ENCODE measurements at places on chromosomes 3 and 15.

- DNase-seq = no peak
Measured at GRCh38 chr3:24867783-24868182, 373.1 kb upstream of the THRB start.

- no peak for DNase-seq
Measured at GRCh38 chr3:123081718-123082369, 15.0 kb downstream of the PDIA5 start.

DNA sequence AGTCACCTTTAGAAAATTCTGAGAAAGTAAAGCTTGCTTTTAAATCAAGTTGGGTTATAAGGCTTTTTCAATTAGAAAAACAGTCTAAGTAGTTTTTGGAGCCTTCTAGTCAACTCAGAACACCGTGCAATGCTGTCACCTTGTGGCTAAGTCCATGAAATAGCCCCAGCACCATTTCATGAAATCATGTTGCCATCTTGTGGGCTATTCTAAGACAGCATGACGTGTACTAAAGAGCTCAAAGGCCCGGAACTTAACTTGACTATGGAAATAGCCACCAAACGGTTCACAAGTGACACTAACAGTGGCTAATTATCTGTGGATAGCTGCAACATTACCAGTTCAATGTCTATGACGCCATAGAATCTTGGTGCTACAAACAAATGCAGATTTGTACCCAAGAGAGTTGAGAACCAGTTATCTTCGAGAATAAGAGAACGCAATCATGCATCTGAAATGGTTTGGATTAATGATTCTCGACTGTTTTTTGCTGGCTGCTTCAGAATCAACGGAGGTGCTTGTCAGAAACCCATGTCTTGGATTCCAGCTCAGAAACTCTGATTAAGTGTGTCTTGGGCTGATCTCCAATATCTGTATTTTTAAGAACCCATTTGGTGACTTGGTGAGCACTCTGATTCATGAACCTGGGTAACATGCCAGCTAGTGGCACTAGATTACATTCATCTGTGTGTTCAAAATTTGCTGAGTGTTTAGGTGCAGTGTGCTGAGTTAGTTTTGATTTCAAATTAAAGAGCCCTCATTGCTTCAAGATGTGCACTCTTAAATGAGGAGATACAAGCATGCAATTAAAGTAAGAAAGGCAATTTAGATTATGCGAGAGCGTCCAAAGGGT is 111.2 kb upstream of the MCTP2 start:
- DNase-seq = no peak

- DNase-seq = no peak
Measured at GRCh38 chr3:72095521-72095920, 310.6 kb upstream of the PROK2 start.

- DNase-seq = no peak
Measured at GRCh38 chr3:29195056-29195455, 85.8 kb upstream of the RBMS3 start.

- DNase-seq = no peak
Measured at GRCh38 chr3:43461345-43461744, 160.5 kb downstream of the ANO10 start.

DNA sequence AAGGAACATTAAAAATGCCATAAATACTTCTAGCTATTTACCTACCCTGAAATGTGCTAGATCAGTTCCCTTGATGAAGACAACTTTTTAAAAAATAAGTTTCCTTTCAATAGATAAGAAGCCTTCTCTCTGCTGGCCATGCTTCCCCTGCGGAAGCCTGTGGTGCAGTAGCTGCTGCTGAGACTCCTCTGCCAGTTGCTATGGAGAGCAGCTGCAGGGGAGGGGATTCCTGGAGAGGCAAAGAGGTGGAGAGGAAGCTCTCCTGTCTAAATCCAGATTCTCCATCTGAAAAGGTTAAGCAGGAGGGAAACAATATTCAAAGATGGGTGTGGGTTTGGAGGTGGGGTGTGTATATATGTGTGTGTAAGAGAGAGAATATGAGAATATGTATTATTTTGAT is 69.8 kb upstream of the BFSP2 start:
- no peak for DNase-seq

DNA sequence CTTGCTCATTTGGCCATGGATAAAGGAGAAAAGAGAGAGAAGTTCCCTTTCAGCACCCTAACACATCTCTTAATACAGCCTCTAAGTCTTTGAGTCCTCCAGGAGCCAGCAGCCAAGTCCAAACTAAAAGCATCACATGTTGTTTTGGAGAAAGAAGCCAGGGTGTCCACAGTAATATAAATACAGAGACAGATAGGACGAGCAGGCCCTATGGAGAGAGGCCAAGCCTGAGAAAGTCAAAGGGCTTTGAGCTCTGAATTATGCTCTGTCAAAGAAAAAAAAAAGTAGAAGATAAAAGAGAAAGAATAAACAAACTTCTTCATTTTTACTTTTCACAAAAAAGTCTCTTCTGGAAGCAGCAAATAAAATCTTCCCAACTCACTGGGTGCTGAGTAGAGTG is 92.4 kb upstream of the THBS1 start:
- no peak for DNase-seq

DNA sequence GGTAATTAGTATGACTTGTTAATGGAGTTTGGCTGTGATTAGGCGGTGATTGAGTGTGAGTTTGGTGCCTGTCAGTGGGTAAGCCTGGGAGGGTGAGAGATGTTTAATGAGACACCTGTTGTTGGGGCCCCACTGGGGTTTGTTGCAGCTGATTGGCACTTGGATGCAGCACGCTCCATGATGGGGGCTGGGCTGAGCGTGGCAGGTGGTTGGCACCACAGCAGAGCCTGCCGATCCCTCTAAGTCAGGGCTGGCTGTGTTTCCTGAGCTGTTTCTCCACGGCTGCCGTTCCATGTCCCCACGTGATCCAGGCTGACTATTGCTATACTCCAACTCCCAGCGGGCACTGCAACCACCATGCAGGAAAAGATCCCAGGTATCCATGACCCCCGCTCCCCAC is 93.5 kb upstream of the ARRDC4 start:
- DNase-seq = no peak

GRCh38 chr3:180447136-180447535 is 154.8 kb upstream of the TTC14 start:
- DNase-seq = no peak

- no peak for DNase-seq
Measured at GRCh38 chr15:69795601-69796000, 302.1 kb downstream of the TLE3 start.

DNA sequence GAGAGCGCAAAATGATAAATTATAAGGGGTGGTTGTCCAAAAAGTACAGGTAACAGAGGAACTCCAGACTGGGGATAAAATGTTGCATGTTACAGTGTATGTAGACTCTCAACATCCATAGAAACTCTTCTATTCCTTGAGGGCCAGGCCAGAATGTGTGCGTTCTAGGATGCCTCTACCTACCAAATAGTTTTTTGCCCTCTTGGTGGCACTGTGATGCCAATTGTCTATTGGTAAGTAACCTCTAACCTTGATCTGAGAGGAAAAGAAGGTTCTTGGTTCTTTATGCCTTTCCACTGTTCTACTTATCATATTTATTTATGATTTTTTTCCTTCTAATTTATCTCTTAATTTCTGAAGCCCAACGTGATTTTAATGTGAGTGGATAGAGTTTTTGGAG is 424.6 kb downstream of the GRM7 start:
- DNase-seq = no peak

DNA sequence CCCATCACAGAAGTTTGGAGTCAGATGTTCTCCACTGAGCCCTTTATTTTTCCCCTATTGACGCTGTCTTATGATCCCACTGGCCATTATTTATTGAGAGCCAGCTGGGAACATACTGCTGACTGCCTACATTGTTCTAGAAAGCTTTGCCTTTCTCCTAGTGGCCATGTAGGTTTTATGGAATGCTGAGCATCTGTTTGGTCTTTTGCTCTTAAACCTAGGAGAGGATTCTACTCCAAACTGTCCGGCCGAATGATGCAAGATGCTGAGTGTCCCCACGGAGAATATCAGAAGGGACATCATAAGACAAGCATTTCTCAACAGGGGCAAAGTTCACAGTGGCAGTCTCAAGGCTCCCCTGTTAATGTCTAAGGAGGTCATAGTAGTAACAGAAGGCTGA is 171.4 kb downstream of the ARRDC4 start:
- DNase-seq = no peak

- no peak for DNase-seq
Measured at GRCh38 chr3:48678056-48678455, 7.7 kb downstream of the NCKIPSD start.

DNA sequence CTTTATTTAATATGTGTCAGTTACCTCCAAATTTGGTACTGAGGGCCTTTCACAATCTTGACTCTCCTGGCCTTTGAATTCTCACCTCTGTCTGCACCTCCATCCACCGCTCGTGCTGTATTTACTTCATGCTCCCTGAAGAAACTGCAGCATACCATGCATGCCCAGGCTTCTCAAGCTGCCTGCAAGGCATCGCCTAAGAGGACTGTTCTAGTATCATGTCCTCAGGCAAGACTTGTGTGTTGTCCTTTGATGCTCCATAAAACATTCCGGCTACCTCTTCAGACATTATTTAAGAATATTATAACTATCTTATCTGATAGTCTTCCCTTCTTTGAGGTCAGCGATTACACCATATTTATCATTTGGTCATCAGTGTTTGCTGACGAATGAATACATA is 682.5 kb downstream of the NR2F2 start:
- no peak for DNase-seq

- no peak for DNase-seq
Measured at GRCh38 chr3:107308716-107309115, 68.5 kb upstream of the CCDC54 start.

GRCh38 chr3:131007256-131007655 is 19.4 kb downstream of the ASTE1 start:
- DNase-seq = no peak

- DNase-seq = no peak
Measured at GRCh38 chr3:13475871-13476590, 4.1 kb upstream of the HDAC11 start.

DNA sequence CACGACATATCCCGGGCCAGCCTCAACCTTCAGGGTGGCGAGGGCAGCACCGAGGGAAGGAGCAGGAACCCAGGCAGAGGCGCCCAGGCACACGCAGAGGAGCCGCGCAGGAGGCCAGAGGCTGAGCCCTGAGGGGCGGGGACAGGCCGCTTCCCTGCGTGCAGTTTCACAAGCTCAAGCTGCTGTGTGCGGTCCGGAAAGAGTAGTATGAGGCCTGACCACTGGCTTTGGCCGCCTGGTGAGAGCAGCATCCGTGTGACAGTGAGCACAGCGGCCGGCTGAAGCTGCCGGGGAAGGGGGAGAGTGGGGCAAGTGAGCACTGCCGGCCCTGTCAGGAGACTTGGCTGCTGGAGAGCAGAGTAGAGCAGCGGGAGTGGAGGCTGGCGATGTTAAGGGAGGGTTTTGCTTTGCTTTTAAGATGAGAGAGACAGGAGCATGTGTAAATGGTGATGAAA is 8.7 kb downstream of the ZDHHC19 start:
- no peak for DNase-seq

GRCh38 chr3:159252772-159253384 is 451.0 kb downstream of the MFSD1 start:
- DNase-seq = no peak

DNA sequence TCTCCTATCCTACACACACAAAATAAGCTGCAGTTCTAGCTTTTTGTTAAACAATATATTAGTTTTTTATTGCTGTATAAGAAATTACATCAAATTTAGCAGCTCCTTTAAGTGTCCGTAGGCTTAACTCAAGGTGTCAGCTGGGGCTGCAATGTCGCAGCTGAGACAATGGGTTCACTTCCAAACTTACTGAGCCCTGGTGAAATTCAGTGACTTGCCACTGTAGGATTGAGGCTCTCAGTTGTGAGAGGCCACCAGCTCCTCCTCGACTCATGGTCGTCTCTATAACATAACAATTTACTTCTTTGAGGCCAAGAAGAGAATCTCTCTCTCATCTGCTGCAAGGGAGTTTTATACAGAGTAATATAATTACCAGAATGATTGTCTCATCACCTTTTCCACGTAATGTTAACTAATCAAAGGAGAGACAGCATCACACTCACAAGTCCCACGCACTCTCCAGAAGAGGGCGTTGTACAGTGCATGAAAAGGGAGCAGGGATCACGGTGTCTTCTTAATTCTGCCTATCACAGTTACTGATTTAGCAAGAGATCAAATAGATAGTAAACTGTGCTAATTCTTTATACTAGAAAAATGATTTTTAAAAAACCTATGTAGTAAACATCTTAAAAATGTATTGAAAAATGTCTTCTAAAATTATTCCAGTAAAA is 735.6 kb upstream of the GBE1 start:
- DNase-seq = no peak

DNA sequence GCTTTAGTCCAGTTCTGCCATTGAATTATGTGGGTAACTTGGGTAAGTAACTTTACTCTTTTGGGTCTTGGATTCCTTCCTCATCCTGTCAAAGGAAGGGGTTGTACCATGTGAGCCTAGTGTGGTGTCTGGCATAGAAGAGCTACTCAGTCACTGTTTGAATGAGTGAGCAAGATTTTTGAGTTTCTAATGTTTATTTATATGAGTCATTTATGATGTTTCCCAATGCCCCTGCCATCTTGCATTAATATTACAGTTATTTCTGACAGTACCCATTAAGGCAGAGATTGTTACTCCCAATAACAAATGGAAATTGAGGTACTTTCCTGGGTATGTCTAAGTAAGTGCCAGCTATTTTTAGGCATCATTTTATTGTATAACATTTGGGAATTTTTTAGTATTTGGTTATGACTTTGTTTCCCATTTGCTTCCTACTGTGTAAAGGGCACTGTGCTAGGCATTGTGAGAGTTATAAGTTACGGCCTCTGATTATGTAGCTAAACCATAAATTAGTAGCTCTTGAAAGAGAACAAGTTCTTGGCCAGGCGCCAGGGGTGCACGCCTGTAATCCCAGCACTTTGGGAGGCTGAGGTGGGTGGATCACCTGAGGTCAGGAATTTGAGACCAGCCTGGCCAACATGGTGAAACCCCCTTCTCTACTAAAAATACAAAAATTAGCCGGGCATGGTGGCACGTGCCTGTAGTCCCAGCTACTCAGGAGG is 23.5 kb downstream of the NR1D2 start:
- no peak for DNase-seq

DNA sequence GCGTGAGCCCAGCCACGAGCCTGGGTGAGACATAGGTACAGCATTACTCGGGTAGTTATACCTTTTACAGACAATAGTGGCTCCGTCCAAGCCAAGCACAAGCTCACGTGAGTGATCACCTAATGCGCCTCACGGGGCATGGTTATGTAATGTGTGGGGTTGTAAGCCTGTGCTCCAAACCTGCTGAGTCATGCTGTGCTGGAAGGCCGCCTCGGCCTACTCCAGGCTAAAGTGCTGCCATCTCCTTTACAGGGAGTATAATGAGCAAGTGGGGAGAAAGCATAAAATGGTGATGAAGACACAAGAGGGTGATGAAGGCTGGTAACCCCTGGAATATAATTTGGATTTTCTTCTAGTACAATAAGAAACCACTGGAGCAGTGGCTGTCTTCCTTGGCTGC is 175.8 kb upstream of the STT3B start:
- no peak for DNase-seq

GRCh38 chr3:194283221-194284006 is 67.7 kb downstream of the CPN2 start:
- no peak for DNase-seq

GRCh38 chr15:78387246-78388037 is 47.3 kb downstream of the CRABP1 start:
- DNase-seq = no peak

Data from activated naive CD8-positive, alpha-beta T cell treated with anti-CD3 and anti-CD28 coated beads, Interleukin-2, amount 10 ng/mL, durations not matched to agents 7 days and 5 days (primary cell).